ENCODE measurements at places on chromosomes 16 and 17.

DNA sequence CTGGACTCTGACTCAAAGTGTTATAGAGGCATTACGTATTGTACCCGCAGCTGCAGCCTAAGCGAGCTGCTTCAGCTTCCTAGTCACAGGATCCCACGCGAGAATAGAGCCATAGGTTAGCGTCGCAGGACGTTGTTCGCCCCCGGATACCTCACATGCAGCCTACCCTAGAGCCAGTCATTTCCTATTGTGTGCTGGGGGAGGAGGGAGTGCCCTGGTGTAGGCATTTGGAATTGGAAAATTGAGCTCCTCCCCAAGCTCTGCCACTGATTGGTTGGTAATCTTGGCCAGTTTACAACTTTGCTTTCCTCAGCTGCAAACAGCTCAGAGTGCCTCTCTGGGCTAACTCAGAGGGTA is 530 bp downstream of the NAA60 start:
- no peak for DNase-seq

GRCh38 chr17:39364236-39365025 is 37.0 kb downstream of the FBXL20 start:
- no peak for DNase-seq

- no peak for DNase-seq
These were observed 158.6 kb downstream of the AXIN2 start for GRCh38 chr17:65402513-65403496.

DNA sequence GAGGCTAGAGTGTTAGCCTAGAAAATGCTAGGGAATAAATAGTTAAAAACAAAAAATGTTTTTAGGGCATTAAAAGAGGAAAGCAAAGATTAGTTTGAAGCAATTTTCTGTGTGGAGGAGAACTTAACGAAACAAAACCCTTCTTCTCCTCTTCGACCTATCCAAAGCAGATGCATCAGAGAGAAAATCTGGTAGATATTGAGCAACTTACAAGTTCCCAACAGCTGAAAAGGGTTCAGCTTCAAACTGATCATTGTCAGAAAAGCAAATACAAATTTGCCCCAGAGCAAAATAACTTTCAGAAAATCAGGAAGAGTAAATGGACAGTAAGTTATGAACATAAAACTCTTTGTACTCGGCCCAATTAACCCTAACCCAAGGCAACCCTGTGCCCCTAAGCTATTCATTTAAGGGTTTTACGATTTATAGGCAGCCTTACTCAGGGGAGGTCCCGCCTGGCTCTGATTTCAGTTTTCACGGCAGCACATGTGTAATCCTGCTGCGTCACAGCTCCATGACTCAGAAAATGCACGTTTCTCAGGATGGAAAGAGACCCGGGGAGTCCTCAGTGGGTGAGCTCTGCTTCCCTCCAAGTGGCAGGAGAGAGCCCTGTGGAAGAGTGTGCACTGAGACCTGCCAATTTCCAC is 405.7 kb upstream of the SALL1 start:
- DNase-seq: no peak

DNA sequence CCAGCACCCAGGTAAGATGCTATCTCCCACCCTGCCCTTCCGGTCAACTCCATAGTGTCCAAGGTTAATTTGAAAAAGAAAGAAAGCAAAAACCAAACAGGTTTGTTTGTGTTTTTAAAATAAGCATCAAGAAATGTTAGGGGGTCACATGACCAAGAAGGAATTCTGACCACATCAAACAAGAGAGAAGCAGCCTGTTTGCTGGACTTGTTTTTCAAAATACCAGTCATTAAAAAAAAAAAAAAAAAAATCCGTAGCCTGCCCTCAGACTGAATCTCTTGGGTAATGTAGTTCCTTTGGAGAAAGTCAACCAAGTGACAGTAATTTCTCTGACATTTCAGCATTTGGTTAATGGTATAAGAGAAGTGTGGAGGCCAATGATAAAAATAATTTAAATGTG is 38.4 kb downstream of the HNF1B start:
- no peak for DNase-seq

- DNase-seq: no peak
These were observed 29.8 kb downstream of the LIG3 start for GRCh38 chr17:35010093-35010492.

DNA sequence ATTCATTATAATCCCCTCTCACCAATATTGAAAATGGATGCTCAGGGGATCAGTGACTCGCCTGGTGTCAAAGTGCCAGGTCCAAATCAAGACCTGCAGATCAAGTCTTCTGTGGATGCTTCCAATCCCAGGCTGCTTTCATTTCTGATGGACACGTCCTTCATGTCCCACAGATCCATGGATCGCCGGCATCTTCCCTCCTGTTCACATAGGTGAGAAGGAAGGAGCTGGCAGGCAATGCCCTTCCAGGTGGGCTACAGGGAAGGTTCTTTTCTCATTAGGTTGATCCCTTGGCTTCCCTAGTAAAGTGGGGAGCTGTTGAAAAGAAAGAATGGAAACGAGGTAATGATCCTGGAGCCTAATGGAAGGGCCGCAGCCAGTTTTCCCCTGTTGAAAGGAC is 159.7 kb upstream of the RPH3AL start:
- no peak for DNase-seq

DNA sequence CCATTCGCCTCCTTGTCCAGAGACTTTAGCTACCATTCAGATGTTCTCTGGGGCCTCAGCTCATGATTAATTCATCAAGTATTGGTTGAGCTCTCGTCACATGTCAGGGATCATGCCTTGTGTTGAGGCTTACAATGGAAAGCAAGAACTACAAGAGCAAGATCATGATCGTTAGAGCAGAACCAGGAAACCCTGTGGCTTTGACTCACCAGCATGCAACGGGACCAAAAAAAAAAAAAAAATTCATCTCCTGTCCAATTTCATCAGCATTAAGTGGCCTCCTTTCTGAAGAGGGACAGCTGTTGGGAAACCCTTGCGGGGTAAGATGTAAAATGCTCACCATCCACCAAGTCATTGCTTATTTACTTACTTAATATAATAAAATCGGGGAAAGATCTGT is 12.1 kb upstream of the USP10 start:
- DNase-seq: no peak

DNA sequence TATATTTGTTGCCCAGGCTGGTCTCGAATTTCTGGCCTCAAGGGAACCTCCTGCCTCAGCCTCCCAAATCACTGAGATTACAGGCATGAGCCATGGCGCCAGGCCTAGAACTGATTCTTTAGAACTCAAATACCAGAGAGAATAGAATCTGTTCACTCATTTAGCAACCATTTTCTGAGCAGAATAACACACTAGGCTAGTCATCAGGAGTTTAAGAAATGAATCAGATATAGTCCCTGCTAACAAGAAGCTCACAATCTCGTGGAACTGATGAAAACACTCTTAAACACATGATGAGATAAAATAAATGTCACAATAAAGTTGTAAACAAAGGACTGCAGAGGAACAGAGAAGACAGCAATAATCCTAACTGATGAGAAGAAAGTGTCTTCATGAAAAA is 55.8 kb upstream of the ADCY9 start:
- DNase-seq: no peak

- DNase-seq: no peak
These were observed 975 bp downstream of the CHD9 start for GRCh38 chr16:53055541-53056391.

- DNase-seq: no peak
These were observed 43.5 kb downstream of the MAP1LC3B start for GRCh38 chr16:87435372-87436224.

GRCh38 chr16:57282510-57283213 is 1.8 kb downstream of the PLLP start:
- no peak for DNase-seq

- DNase-seq: no peak
These were observed 22.3 kb upstream of the MMD start for GRCh38 chr17:55443904-55444303.

DNA sequence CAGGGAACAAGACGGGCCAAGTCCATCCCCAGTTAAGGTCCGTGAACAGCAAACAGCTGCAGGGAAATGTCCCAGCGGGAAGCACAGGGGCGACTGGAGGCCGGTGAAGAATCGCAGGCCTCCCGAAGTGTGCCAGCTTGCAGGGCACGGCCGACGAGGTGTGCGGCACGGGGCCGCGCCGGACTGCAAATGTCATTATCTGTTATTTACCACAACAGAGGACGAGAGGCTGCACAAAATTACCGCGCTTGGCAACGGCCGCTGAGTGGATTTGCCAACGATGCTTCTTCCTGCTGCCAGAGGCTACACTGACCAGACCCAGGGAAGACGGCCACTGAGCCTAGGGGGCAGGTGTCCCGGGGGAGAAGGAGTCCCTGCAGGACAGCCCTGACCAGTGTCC is 53.1 kb downstream of the RPH3AL start:
- no peak for DNase-seq

- DNase-seq: no peak
These were observed 304.4 kb downstream of the FOXL1 start for GRCh38 chr16:86882586-86883280.

GRCh38 chr17:78159575-78160158 is 8.7 kb upstream of the SYNGR2 start:
- no peak for DNase-seq

- no peak for DNase-seq
These were observed 118.9 kb downstream of the PARN start for GRCh38 chr16:14510939-14511799.

DNA sequence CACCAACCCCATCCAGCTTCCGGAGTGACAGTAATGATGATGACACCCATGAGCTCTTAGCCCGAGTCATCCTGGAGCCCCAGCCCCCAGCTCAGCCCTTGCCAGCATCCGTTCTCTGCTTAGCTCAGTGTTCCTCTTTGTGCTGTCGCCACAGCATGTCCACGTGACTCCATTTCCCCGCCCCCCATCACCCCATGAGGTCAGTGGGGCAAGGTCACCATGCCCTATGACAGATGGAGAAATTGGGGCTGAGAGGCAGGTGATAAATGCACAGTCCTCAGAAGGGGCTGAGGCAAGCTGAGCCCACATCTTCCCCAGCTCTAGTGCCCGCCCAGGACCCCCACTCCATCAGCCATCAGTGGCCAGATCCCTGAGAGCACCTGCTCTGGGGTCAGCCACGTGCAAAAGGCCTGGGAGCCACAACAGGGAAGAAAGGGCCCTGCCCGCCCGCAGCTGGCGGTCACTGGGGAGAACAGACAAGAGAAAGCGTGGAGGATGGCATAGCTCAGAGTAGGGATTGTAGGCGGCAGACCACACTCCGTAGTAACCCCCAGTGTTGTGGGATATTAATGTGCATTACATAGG is 17.1 kb downstream of the ITGB4 start:
- no peak for DNase-seq

DNA sequence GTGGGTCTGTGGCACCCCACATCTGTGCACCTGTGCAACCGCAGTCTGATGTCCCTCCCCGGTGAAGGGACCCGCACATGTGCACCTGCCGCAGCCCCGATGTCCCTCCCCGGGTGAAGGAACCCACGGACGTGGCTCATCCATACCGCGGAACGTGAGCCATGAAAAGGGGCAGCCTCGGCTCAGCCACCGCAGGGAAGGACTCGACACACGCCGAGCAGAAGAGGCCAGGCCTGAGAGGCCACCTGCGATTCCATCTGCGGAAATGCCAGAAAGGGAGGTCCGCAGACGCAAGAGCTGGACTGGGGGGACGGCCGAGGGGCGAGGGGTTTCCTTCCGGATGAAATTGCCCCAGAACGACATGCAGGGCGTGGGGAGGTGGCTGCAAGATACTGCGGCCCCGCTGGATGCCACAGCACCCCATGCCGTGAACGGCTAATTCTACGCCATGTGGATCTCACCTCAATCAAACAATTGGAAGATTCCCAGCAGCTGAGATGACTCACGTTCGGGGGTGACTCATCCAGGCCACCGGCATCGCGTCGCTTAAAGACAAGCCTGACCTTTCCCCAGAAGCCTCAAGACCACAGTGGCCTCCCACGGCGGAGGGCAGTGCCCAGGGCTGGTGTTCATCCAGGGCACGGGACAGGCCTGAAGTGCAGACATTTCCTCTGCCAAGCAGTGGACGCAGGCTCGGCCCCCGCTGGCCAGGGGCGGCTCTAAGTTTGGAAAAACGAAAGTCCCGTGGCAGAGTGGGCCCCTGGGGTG is 21.0 kb downstream of the SOX8 start:
- DNase-seq: no peak

All from NCI-H187 treated with DMSO at 0.1 percent for 48 hours (cell line).